ENCODE measurements at places on chromosomes 2 and 18.
A peak's percentile ranks its signal among the peaks of the same experiment; 100 is the strongest.

DNA sequence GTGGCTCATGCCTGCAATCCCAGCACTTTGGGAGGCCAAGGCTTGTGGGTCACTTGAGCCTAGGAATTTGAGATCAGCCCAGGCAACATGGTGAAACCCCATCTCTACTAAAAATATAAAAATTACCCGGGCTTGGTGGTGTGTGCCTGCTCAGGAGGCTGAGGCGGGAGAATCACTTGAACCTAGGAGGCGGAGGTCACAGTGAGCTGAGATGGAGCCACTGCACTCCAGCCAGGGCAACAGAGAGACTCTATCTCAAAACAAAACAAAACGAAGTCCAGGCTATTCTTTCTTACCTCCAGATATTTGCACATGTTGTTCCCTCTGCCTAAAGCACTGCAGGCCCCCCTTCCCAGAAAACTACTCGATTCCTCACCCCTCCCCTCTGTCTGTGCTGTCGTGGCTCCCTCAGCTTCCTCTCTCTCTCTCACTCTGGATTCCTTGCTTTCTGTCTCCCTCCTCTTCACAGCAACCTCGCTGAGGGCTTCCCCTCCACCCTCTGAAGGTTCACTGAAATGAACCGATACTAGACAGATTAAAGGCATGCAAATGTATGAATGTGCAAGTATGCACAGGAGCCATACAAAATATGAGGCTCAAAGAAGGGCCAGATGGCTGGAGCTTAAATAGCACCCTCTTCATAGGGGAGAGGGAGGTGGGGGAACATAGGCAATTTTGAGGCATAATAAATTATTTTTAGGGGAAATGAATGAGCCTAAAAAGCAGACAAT, 18.5 kb downstream of the TMEM177 start:
- no peak for DNase-seq

DNA sequence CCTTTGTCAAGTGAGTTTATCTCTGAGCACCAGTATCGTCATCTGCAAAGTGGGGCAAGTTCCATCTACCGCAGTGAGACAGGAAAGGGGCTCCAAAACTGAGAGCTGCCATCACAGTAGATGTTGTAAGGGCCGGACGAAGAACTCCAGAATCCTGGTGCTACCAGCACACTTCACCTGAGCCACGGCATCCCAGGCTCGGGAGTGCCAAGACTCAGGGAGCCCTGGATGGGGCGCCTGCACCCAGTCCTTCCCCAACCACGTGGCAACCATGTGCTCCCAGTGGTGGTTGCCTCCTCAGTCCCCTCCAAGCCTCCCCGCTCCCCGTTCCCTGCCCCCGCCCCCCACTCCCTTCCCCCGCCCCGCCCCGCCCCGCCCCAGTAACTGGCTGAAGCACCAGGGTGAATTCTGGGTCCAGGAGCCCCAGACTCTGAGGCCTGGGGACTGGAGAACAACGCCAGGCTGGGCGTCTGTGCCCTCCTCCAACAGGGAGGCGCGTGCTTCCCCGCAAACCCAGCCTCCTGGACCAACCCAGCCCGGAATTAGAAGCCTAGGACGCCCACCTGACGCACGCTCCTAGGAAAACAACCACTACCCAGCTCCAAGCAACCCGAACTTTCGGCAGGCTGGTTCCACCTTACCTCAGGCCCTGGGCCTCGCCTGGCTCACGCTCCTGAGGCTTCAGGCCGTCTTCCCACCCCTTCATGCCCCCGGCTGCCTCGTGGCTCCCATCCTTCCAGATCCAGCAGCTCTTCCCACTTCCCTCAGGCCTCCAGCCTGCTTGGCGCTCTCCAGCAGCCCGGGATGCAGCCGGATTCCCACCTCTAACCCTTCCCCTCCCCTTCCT, 67.6 kb downstream of the LAMA3 start:
- no peak for DNase-seq

DNA sequence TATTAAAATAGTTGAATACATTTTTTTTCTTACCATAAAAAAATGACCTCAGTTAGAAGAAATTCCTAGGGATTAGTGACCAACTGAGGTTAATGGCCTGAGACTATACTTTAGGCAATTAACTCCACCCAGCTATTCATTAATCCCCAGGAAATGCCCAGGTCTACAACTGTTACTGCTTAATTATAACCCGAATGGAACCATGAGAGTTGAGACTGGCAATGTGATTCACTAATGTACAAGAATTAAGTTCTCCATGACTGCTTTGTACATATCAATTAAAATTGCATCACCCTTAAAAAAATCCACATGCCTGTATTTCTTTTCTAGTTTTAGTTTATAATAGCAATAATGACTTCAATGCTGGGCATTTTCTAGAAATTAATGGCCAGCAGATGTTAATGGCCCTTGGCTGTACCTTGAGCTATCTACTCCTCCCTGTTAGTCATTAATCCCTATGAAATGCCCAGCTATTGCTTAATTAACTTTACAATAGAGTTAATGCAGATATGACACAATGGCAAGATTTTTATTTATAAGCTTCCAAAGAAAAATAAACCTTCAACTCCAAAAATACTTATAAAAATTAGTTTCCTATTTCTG, 44.1 kb downstream of the ERBB4 start:
- no peak for DNase-seq

- no peak for DNase-seq
Observed at GRCh38 chr2:229169751-229170150, 101.3 kb downstream of the PID1 start.

DNA sequence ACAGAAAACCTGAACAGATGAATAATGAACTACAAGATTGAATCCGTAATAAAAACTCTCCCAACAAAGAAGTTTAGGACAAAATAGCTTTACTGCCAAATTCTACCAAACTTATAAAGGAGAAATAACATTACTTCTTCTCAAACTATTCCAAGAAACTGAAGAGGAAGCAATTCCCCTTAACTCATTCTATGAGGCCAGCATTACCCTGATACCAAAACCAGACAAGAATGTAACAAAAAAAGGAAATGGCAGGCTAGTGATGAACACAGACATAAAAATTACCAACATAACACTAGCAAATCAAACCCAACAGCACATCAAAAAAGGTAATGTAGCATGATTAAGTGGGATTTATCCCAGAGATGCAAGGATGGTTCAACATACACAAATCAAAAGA, 213.7 kb upstream of the FOSL2 start:
- DNase-seq: no peak

DNA sequence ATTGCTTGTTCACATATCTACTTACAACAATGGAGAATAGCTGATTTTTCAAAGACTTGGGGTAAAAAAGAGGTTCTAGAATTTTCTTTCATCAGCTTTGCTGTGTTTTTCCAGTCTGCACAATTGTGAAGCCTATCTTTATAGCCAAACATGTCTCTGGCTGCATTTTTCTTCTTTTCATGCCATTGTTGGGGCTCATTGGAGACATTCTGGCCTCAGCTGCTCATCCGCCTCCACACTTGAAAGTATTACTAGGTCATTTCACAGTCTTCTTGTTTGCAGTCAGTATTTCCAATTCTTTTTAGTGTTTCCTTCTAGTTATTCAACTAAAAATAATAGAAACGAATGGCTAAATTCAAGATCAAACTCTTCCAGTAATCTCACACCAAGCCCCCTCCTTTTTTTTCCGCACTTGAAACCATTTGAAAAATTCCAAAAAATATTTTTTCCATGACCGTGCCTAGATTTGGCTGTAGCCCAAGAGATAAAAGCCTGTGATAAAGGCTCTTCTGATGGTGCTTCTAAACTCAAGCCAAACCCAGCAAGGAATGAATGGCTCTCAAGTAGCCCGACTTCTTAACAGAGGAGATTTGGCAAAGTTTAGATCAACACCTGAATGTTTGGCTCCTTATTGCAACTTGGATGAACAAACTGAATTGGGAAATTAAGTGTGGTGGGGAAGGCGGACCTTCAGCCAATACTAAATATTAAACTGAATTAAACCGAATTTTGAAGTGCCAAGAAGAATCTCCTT, 103.4 kb downstream of the NRP2 start:
- DNase-seq: peak; percentile 55
